EL (cell line): ENCODE measurements at places on chromosomes 1 and 21.

- DNase-seq = no peak
Measured at GRCh38 chr1:89350298-89350697, 13.6 kb upstream of the GBP6 start.

GRCh38 chr1:182644886-182645285 lies 39.5 kb downstream of the RGS8 start:
- no peak for DNase-seq

- no peak for DNase-seq
Measured at GRCh38 chr1:217137210-217137881, 414.1 kb upstream of the ESRRG start.

GRCh38 chr1:196651637-196652215 lies at the start of gene CFH:
Gene CFH, plus strand, starts transcription at chr1:196652043. Its CDS starts 75 bp downstream, at chr1:196652118.
- DNase-seq = peak; percentile 82
